ENCODE measurements at places on chromosomes 11 and 22.

- H3K27me3 ChIP-seq, result no peaks in the 10 kb centered on the region
- no peak for DNase-seq
- no peaks in the 10 kb centered on the region for H3K4me1 ChIP-seq
- H3K27ac ChIP-seq, result no peak overlapping the region
Measured at GRCh38 chr11:86255896-86256295, 11.3 kb downstream of the EED start.

DNA sequence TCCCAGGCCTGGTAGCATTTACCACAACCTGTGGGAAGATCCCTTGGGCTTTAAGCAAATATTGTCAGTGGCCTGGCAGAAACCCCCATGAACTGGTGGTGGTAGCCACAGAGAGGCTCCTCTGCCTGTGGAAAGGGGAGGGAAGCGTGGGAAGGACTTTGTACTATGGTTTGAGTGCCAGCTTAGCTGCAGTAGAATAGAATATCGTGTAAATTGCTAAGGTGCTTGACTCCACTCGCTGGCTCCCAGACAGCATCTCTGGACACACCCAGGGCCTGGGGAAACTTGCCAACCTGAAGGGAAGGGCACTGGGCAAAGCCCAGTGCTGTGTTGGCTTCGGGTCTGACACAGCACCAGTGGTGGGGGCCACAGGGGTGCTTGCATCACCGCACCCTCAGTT, 52.6 kb downstream of the XRRA1 start:
- H3K4me3 ChIP-seq, result no peak overlapping the region
- H3K27ac ChIP-seq, result no peak overlapping the region
- H3K27me3 ChIP-seq, result no peaks in the 10 kb centered on the region
- H3K36me3 ChIP-seq, result no peaks in the 10 kb centered on the region
- DNase-seq, result no peak

DNA sequence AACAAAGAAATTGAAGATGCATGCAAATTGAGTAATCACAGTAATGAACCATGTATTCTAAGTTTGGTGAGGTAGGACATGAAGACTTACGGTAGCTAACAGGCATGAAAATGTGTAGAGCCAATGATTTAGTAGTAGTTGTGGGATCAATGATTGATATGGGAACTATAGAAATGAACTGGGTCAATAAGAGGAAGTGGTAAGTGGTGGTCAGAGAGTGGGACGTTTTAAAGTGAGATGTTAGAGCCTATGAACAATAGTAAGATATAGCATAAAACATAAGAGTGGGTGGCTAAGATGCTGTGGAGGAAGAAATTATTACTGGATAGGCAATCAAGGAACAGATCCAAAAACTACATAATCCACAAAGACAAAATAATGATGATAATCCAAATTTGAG, 45.0 kb downstream of the DLG2 start:
- no peak for DNase-seq
- H3K27ac ChIP-seq, result no peak overlapping the region
- H3K27me3 ChIP-seq, result no peaks in the 10 kb centered on the region
- no peaks in the 10 kb centered on the region for H3K36me3 ChIP-seq
- H3K4me1 ChIP-seq, result no peaks in the 10 kb centered on the region
- no peak overlapping the region for H3K4me3 ChIP-seq

DNA sequence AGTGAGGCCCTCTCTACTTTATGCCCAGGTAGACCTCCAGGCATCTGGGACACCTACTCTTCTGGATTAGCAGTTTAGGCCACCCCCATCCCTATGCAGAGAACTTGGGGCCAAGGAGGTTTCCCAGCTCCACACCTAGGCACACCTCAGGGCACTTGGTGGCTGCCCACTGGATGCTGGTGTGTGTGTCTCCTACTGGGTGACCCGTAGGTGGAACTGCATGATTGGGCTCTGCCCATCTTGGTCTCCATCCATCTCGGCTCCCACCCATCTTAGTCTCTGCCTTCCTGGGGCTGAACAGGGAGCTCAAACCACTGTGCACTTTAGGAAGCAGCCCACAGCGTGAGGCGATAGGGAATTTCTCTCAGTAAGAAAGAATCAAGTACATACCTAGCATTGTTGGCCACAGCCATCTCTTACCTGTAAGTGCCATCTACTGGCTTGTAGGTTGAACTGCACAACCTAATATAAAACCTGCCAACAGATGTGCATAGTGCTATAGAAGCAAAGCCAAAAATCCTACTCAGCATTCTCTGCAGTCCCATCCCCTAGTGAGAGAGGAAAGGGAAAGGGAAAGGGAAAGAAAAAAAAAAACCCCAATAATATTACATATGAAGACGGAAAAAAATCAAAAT, 61.6 kb upstream of the PTPN5 start:
- H3K36me3 ChIP-seq, result no peaks in the 10 kb centered on the region
- no peak for DNase-seq
- H3K27ac ChIP-seq, result no peak overlapping the region
- no peak overlapping the region for H3K4me3 ChIP-seq
- H3K27me3 ChIP-seq, result no peaks in the 10 kb centered on the region

GRCh38 chr11:7089328-7090251, 792 bp downstream of the RBMXL2 start:
- H3K27ac ChIP-seq, result no peak overlapping the region
- no peaks in the 10 kb centered on the region for H3K4me1 ChIP-seq
- H3K27me3 ChIP-seq, result no peaks in the 10 kb centered on the region
- DNase-seq, result no peak
- no peaks in the 10 kb centered on the region for H3K36me3 ChIP-seq

DNA sequence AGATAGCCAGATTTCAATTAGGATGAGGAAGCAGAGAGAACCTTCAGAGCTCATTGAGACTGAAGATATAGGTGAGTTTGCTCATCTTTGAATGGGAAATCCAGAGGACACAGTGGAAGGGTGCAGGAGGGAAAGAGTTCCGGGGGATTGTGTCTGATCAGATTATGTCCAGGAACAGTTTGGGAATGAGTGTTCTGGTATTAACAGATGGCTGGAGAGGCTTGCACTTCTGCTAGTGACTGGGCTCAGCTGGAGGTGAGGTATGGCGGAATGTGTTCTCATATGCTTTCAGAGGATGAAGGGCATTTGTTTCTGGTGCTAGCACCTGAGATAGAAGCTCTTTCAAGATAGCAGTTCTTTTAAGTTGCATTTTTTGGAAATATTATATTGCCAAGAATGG, 27.6 kb downstream of the ALKBH3 start:
- H3K4me1 ChIP-seq, result peaks cover 20% of the 10 kb centered on the region
- no peak for DNase-seq
- H3K36me3 ChIP-seq, result no peaks in the 10 kb centered on the region
- H3K4me3 ChIP-seq, result no peak overlapping the region

- DNase-seq, result no peak
- H3K36me3 ChIP-seq, result no peaks in the 10 kb centered on the region
- no peak overlapping the region for H3K4me3 ChIP-seq
- no peak overlapping the region for H3K27ac ChIP-seq
- no peaks in the 10 kb centered on the region for H3K27me3 ChIP-seq
- no peaks in the 10 kb centered on the region for H3K4me1 ChIP-seq
Measured at GRCh38 chr11:134764966-134765365, 352.9 kb upstream of the B3GAT1 start.

- no peaks in the 10 kb centered on the region for H3K36me3 ChIP-seq
- H3K27ac ChIP-seq, result no peak overlapping the region
- H3K4me1 ChIP-seq, result peaks cover 10% of the 10 kb centered on the region
- no peak overlapping the region for H3K4me3 ChIP-seq
- no peaks in the 10 kb centered on the region for H3K27me3 ChIP-seq
Measured at GRCh38 chr11:85540181-85540580, 87.0 kb downstream of the DLG2 start.

- H3K36me3 ChIP-seq, result no peaks in the 10 kb centered on the region
- no peaks in the 10 kb centered on the region for H3K27me3 ChIP-seq
Measured at GRCh38 chr11:45149483-45150056, 3.1 kb downstream of the PRDM11 start.

- no peak for DNase-seq
- H3K4me3 ChIP-seq, result no peak overlapping the region
- no peaks in the 10 kb centered on the region for H3K36me3 ChIP-seq
Measured at GRCh38 chr11:130066338-130066737, 3.4 kb upstream of the APLP2 start.

DNA sequence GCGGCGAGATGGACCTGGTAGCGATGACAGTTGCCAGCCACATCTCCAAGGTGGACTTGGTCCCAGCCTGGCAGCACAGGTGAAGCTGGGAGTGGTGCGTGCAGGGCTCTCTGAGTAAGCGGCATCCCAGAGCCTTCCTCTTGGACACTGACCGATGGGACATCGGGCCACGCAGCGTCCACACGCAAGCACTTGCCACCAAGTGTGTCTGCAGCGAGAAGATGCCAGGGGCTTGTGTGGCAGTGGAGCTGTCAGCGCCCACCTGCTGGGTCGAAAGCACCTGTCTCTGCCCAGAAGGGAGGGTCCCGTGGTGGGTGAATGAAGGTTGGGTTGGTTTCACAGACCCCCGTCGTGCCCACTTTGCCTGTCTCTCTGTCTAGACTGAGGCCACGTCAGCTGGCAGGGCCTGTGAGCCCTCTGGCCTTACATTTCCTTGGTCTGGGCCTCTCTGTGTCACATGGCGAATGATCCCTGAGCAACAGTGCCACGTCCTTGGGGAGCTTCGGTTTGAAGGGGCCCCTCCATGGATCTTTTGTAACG, 50.8 kb upstream of the SMIM38 start:
- H3K27me3 ChIP-seq, result no peaks in the 10 kb centered on the region
- DNase-seq, result no peak
- H3K36me3 ChIP-seq, result no peaks in the 10 kb centered on the region
- no peaks in the 10 kb centered on the region for H3K4me1 ChIP-seq
- no peak overlapping the region for H3K4me3 ChIP-seq
- H3K27ac ChIP-seq, result no peak overlapping the region

GRCh38 chr11:13101644-13102512, 92.8 kb downstream of the RASSF10 start:
- peak overlapping the region; percentile 42 for H3K27ac ChIP-seq
- DNase-seq, result no peak
- no peaks in the 10 kb centered on the region for H3K4me1 ChIP-seq
- no peaks in the 10 kb centered on the region for H3K36me3 ChIP-seq

- peak overlapping the region; percentile 57 for H3K4me3 ChIP-seq
- peak; percentile 81 for DNase-seq
- H3K27me3 ChIP-seq, result no peaks in the 10 kb centered on the region
- no peaks in the 10 kb centered on the region for H3K36me3 ChIP-seq
- H3K27ac ChIP-seq, result peak overlapping the region; percentile 78
- peaks cover 7% of the 10 kb centered on the region for H3K4me1 ChIP-seq
Measured at GRCh38 chr11:45354976-45355705, 69.0 kb upstream of the SYT13 start.

GRCh38 chr11:65615950-65616574, 486 bp downstream of the PCNX3 start:
- H3K27me3 ChIP-seq, result no peaks in the 10 kb centered on the region
- peak overlapping the region; percentile 85 for H3K27ac ChIP-seq
- H3K4me3 ChIP-seq, result peak overlapping the region; percentile 84

All from tibial nerve (tissue), 4 donors.